ENCODE measurements at places on chromosomes 13 and 19.
A peak's percentile ranks its signal among the peaks of the same experiment; 100 is the strongest.

GRCh38 chr13:42996584-42996983 lies 4.5 kb upstream of the EPSTI1 start:
- DNase-seq, result no peak

GRCh38 chr13:26280295-26280694 lies 26.4 kb downstream of the CDK8 start:
- DNase-seq, result no peak

- DNase-seq, result no peak
Observed at GRCh38 chr19:49851456-49852259, 699 bp downstream of the PTOV1 start.

GRCh38 chr19:18895038-18895823 lies 727 bp downstream of the CERS1 start:
- peak; percentile 18 for DNase-seq

- no peak for DNase-seq
Observed at GRCh38 chr13:113876346-113877148, 12.7 kb upstream of the GAS6 start.

GRCh38 chr19:6125571-6125989 lies 9.9 kb upstream of the ACSBG2 start:
- peak; percentile 32 for DNase-seq

- DNase-seq, result no peak
Observed at GRCh38 chr13:112113348-112113747, 46.4 kb downstream of the SOX1 start.

- no peak for DNase-seq
Observed at GRCh38 chr13:80444240-80445015, 103.5 kb upstream of the SPRY2 start.

DNA sequence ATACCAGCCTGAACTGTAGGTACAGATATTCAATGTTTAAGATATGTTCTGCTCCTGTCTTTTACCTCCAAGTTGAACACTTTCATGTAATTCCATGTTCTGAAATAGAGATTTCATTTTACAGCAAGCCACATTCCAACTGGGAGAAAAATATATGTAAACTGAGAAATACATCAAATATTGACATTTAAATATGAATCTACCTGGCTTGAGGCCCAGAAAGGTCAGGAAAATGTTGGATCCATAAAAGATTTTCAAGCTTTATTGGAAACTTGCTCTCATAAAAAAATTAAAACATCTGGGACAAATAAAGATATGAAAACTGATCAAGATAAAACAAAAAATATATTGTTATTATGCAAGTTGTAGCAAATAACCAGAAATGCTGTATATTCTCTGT lies 1078.7 kb upstream of the ATXN8OS start:
- no peak for DNase-seq

DNA sequence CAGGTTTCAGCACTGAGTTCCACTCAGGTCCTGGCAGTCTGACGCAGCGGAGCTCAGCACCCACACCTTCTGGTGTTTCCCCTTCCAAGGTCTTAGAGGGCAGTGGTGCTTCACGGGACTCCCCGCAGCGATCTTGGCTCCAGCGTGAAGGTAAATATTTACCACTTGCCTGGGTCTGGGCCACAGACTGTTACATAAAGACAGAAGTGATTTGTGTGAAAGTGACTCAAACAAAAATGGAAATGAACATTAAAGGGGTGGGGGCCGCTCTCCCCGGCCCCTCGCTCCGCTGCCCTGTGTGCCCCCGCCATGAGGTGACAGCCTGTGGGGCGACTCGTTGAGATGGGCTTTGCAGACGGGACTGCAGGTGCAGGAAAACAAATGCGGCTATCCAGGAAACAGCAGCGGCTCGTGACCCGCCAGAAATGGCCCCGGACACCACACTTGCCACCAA lies 55.0 kb downstream of the GGACT start:
- no peak for DNase-seq

GRCh38 chr13:97892717-97893116 lies 60.8 kb upstream of the IPO5 start:
- no peak for DNase-seq

DNA sequence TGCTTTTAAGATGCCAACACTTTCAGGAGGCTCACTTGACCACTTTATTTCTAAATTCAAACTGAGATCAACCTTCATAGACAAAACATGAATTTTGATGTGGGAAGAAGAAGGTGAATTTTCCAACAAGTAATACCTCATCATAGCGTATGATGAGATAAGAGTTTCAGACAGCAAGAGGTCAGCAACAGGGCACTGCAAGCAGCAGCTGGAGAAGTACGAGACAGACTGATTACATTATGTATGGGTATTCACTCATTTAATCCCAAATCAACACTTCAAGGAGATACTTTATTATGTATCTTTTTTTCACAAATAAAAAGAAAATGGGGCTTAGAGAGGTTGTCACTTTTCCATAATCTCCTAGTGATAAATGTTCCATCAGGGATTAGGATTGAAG lies 389.8 kb downstream of the TBC1D4 start:
- no peak for DNase-seq

- DNase-seq, result no peak
Observed at GRCh38 chr19:32671883-32672593, 2.9 kb downstream of the ANKRD27 start.

DNA sequence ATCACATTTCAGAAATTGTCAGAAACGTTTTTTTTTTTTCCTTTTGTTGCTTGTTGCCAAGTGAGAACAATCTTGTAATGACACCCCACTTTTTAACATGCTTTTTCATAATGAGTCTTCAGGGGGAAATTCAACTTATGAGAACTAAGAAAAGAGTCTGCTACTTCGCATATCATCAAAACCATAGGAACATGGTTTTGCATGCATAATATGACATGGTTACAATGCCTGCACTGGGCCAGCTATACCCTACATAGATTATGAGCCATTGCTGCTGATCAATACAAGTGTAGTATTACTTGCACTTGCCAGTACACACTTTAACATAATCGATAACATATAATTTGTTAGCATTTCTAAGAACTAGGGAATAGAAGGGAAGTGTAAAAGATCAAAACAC lies 191.0 kb upstream of the NBEA start:
- DNase-seq, result no peak

GRCh38 chr19:19278315-19278714 lies 5.2 kb upstream of the TM6SF2 start:
- no peak for DNase-seq

GRCh38 chr13:31001647-31002046 lies 69.2 kb downstream of the TEX26 start:
- no peak for DNase-seq

DNA sequence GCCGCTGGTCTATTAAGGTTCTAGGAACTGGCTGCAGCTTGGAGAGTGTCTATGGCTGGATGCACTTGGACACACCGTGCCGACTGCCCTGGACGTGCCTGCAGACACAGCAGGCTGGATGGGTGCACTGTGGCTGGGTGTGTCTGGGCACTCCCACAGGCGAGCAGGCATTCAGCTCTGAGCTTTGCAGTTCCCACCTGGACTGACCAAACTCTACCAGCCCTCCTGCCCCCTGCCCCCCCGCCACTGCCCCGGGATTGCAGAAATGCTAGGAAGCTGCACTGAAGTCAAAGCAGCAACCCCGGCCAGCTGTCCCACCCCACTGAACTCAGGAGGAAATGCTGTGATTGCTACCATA lies 7.0 kb upstream of the LRP3 start:
- no peak for DNase-seq

- DNase-seq, result no peak
Observed at GRCh38 chr19:54431255-54431838, 16.1 kb downstream of the TTYH1 start.

DNA sequence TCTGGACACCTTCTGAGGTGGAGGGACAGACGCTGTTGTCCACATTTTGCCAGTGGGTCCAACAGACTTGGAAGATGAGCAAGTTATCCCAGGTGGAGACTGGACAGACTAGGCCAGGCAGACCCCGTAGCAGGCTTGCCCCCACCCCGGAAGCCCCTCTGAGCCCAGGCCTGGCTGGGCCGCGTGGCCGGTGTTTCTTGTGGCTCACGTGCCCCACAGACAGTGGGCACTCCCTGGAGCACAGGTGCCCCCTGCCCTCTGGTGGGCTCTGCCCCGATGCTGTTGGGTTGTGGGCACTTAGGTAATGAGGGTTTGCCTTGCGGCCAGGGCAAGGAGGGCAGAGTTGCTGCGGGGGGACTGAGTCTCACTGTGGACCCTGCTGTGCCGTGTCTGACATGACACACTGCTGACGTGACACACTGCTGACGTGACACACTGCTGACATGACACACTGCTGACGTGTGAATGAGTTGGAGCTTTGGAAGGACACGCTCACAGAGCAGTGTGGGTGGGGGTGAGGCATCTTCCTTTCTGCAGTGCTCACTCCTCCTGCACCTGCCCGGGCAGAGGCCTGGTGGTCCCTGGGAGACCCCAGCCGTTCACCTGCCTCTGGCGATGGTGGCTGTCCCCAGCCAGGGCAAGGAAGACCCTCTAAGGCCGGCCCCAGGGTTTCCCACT lies 25.1 kb downstream of the DOT1L start:
- DNase-seq, result no peak

DNA sequence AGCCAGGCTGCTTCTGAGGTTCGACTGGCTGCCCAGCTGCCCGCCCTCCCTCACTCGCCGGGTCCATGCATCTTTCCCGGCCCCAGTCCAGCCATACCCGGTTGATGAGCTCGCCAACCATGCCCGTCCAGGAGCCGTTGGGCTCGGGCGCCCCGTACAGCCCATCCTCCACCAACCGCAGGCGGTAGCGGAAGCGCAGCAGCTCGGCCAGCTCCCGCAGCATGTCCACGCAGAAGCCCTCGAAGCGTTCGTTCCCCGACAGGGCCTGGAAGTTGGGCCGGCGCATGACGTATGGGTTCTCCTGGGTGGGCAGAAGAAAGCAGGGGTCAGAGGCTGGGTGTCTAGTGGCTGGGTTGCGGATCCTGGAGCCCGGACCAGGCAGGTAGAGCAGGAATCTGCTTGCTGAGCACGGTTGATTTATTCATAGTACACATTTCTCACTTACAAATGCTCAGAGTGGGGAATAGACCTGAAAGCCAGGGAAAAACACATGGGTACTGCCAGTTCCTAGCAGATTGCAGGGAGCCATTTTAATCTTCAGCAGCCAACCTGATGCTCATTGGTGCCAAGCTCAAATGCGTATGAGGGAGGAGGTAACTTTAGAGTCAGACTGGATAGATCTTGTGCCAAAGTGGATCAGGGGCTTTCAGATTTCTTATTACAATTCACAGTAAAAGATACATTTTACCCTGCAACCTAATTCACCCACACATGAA lies 27.4 kb downstream of the GRIK5 start:
- no peak for DNase-seq

DNA sequence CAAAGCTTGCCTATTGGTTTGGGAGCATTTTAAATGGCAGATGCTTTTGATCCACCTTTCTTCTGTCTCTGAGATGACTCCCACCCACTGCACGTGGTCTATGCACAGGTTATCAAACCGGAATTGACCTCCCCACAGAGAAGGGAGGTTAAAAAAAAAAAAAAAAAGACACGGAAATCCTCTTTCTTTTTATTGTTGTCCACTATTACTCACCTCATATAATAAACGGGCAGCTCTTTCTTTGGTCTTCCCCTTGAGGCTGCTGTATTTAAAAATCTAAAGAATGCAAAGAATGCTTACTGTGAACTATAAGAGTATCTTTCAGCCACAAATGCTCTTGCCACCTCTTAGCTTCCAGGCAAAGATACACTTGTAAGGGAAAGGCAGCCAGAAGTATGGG lies 329.7 kb downstream of the NDFIP2 start:
- no peak for DNase-seq

DNA sequence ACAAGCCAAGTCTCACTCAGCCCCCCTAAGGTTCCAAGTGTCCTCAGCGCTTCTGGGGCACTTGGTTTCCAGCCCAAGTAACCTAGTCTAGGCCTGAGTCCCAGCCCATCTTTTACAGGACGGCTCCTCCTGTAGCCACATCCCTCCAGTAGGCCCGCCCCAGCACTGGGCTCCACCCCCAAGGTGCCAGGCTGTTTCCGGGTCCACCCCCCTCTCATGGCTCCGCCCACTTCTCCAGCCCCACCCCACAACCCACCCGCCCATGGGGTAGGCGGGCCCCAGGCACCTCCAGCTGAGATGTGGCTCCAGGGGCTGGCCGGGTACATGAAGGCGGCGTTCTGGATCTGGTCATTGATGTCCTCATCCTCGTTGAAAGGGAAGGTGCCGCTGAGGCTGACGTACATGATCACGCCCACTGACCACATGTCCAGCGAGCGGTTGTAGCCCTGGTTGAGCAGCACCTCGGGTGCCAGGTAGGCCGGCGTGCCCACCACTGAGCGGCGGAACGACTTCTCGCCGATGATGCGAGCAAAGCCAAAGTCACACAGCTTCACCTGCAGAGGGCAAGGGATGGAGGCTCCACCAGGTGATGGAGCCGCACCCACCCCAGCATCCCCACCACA lies 17.2 kb upstream of the DACT3 start:
- DNase-seq, result no peak

DNA sequence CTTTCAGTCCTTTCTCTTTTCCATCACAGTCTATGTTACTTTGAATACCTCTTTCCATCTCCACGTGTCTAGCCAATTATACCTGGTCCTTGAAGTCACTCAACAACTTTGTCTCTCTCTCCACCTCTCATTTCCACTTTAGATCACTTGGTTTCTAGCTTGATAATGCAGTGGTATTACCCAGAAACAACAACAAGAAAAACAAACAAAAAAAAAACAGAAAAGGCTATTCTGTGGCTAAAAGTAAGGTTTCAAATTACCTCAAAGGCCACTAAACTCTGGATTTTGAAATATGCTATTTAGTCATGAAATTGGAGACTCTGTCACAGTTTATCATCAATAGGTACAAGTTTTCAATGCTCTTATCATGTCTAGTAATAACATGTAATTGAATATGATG lies 184.8 kb downstream of the PCDH9 start:
- no peak for DNase-seq

All from KG1 (cell line).